ENCODE measurements at places on chromosomes 5 and 9.
A peak's percentile ranks its signal among the peaks of the same experiment; 100 is the strongest.

- H3K27ac ChIP-seq = peak overlapping the region; percentile 89
- peak; percentile 91 for ATAC-seq
- H3K4me1 ChIP-seq = peaks cover 13% of the 10 kb centered on the region
- H3K27me3 ChIP-seq = no peaks in the 10 kb centered on the region
Measured at GRCh38 chr5:129114539-129115193, 20.1 kb downstream of the ISOC1 start.

GRCh38 chr5:14436801-14437542 lies 144.6 kb upstream of the OTULINL start:
- H3K4me1 ChIP-seq = peaks cover 12% of the 10 kb centered on the region
- peak overlapping the region; percentile 32 for H3K27ac ChIP-seq
- peaks cover 7% of the 10 kb centered on the region for H3K27me3 ChIP-seq
- peak overlapping the region; percentile 20 for H3K4me3 ChIP-seq
- H3K36me3 ChIP-seq = no peaks in the 10 kb centered on the region

DNA sequence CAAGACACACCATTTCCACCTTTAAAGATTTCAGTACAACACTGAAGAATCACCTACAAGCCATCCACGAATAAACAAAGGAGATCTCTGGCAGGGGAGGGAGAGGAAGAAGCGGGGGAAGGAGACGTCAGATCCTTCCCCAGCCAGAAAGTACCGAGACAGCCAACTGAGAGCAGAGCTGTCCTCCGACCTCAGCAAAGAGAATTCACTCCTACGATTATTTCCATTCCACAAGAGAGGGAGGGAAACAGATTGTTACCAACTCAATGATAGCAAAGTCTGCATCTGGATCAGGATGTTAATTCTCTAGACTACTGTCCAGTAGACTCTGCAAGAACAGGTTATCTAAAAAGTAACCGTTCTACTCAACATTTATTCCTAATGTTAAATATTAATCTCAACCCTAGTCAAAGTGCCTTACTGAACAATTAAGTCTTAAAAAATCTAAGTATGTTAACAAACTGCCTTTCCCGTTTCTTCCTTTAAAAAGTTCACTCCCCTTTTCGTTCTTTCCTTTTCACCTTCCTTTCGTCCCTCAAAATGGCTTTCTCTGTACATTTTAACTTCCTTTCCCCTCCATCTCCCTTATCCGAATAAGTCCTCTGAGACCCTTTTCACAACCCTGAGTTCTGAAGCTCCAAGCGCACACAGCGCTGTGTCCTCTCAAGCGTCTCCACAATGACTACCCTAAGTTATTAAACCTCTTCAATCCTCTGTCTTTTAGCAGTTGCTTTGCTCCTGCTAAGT lies 1.4 kb downstream of the CHD1 start:
- peak; percentile 39 for ATAC-seq
- H3K4me1 ChIP-seq = peaks cover 6% of the 10 kb centered on the region
- peak overlapping the region; percentile 96 for H3K27ac ChIP-seq
- H3K4me3 ChIP-seq = peak overlapping the region; percentile 97
- peaks cover 82% of the 10 kb centered on the region for H3K36me3 ChIP-seq

DNA sequence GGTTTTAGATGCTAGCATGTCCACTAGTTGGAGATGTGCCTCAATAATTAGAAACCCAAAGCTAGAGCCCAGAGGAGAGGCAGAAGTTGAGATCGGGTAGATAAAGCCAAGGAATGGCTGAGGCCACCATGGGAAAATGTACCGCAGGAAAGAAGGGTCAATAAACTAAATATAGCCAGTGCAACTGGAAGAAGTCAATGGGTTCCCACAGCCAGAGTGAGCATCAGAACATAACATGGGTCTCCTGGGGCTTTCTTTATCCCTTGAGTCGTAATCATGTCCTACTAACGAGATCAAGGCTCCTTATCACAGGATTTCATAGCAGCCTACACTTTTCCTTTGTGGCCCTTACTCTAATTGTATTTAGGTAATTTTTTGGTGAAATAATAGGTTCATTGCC lies 61.7 kb downstream of the FRMD3 start:
- H3K27ac ChIP-seq = no peak overlapping the region
- ATAC-seq = no peak
- no peaks in the 10 kb centered on the region for H3K36me3 ChIP-seq
- H3K4me1 ChIP-seq = peaks cover 12% of the 10 kb centered on the region

DNA sequence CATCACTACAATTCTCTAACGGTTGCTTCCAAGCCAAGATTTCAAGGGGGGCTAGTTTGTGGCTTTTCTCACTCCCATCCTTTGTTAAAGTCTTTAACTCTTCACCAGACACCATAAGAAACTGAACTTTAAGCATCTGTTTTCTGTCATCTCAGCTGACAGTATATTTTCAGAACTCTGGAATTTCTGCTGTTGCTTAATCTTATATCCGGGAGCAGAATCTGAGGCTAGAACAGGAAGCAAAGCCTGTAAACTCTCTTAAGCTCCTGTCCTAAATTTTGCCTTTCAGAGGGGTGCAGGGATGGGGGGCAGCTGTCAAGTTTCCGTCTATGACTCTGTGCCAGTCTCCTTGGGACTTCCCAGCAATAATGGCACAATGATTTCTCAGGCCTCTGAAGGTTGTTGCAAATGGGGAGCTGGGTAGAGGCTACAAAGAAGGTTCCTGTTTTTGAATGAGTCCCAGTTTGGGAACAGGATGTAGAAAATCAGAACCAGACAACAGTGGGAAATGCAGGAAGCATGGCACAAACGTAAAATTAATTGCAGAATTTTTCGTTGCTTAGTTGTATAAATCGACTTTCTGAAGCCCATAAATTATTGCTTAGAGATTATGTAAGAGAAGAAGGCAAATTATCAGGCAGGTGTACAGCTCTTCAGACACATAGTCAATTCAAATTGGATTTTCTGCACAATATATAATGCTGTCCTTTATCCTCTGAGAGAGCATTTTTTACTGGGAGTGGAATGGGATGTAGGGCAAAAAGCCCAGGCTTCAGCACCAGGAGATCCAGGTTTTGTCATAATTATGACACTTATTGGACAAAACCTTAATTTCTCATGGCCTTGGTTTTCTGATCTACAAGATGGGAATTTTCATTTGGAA lies 430.9 kb downstream of the DMAC1 start:
- no peak overlapping the region for H3K27ac ChIP-seq
- no peak for ATAC-seq
- H3K4me3 ChIP-seq = no peak overlapping the region

GRCh38 chr9:91151718-91152095 lies 210.0 kb downstream of the AUH start:
- H3K27me3 ChIP-seq = no peaks in the 10 kb centered on the region
- ATAC-seq = peak; percentile 5
- peak overlapping the region; percentile 99 for H3K27ac ChIP-seq
- peak overlapping the region; percentile 75 for H3K4me3 ChIP-seq

GRCh38 chr5:25540628-25541027 lies 895.9 kb upstream of the CDH10 start:
- H3K27me3 ChIP-seq = no peaks in the 10 kb centered on the region
- no peak overlapping the region for H3K27ac ChIP-seq
- no peaks in the 10 kb centered on the region for H3K4me1 ChIP-seq
- no peaks in the 10 kb centered on the region for H3K36me3 ChIP-seq

- H3K27ac ChIP-seq = no peak overlapping the region
- no peak for ATAC-seq
- H3K27me3 ChIP-seq = no peaks in the 10 kb centered on the region
- H3K4me1 ChIP-seq = peaks cover 4% of the 10 kb centered on the region
Measured at GRCh38 chr9:110095161-110095595, 112.8 kb downstream of the C9orf152 start.

DNA sequence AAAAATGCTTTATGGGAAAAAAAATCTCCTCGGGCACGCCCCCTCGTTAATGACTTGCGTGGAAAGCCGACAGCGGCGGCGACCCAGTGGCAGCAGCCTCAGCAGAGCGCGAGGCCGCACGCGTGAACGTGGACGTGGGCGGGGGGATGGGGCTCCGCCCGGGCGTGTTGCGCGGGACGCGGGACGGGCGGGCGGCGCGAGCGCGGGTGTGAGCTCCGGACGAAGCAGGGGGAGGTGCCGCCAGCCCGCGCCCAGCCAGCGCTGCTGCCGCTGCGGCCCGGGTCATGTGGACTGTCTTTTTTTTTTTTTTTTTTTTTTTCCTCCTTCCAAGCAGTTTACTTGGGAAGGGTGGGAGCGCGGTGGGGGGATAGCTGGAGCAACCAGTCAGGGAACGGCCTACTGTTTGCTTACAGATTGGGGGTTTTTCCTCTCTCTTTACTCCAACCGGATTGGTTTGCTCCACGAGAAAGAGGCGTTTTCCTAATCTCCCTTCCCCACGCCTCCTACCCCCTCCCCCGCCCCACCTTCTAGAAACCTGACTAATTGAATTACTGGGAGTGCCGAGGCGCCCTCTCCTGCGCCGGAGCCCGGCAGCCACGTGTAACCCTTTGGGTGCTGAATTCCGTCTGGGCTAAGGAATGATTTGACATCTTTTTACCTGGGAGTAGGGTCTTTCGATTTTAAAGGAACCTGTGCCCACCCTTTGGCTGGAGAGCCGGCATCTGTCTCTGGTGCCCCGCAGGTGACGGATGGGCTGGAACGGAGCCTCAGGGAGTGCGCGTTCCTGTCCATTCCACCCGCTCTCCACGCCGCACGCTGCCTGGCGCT lies 1.7 kb upstream of the EFNA5 start:
- no peak for ATAC-seq
- peaks cover 5% of the 10 kb centered on the region for H3K4me1 ChIP-seq
- peak overlapping the region; percentile 65 for H3K4me3 ChIP-seq
- no peak overlapping the region for H3K27ac ChIP-seq
- H3K36me3 ChIP-seq = no peaks in the 10 kb centered on the region
- peaks cover 60% of the 10 kb centered on the region for H3K27me3 ChIP-seq

Data from activated T-helper 17 cell treated with anti-CD3 and anti-CD28 coated beads, Interleukin-2, amount 50 U/mL, for 72 hours (primary cell).